ENCODE measurements at places on chromosomes 12 and 14. TPM values are rescaled to one million over a fixed set of nuclear protein-coding genes. Genes with fewer than 3 reads are reported as not detected.

TSHR gene
- not detected for total RNA-seq

ZFHX2 gene
- 1.9 TPM for total RNA-seq

CRACR2A gene
- 2.0 TPM for total RNA-seq

OR6C1 gene
- not detected for total RNA-seq

Data from sigmoid colon (tissue), 7 donors.